ENCODE measurements at places on chromosomes 6 and 20. TPM values are rescaled to one million over a fixed set of nuclear protein-coding genes. Genes with fewer than 3 reads are reported as not detected.

Gene TMC2
- not detected for total RNA-seq

Gene CHMP4B
- total RNA-seq = 27.6 TPM

- no peak for DNase-seq
Observed at GRCh38 chr6:84762220-84763002, 2.0 kb downstream of the TBX18 start.

DNA sequence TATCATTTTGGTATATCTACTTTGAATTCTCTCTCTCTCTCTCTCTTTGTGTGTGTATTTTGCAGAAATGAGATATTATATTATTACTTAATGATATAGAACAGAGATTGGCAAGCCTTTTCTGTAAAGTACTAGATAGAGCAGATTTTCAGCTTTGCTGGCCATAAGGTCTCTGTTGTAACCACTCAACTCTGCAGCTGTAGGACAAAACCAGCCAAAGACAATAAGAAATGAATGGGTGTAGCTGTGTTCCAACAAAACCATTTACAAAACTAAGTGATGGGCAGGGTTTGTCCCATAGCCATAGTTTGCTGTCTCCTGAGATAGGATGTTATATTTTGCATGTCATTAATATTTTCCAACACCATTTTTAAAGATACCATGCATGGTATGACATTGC lies 91.2 kb upstream of the TSHZ2 start:
- DNase-seq = no peak

Gene HRH3
- not detected for total RNA-seq

Gene SLC17A2
- total RNA-seq = not detected

DNA sequence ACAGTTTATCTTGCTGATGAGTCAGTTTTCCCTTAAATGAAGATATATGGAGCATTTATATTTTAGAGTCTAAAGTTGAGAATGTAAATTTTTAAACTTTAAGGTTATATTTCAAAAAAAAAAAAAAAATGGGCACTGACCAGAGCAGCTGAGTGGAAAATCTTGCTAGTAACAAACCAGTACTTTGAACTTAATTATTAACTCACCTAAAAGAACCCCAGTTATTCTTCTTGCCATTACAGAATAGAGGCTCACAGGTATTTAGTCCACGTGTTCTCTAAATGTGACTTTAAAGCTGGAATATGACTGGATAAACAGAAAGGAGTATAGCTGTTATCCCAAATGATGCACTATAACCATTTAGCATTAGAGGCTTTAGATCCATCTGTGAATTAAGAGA lies 178.4 kb downstream of the COL9A1 start:
- no peak for DNase-seq

DNA sequence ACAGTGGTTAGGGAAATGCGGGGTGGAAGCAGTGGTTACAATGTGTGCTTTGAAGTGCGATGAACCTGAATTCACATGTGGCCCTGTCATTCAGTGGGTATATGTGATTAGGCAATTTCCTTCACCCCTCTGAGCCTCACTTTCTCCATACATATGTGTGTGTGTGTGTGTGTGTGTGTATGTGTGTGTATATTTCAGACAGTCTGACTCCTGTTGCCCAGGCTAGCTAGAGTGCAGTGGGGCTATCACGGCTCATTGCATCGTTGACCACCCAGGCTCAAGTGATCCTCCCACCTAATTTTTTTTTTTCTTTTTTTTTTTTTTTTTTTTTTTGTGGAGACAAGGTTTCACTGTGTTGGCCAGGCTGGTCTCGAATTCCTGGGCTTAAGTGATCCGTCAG lies 6.3 kb downstream of the PPP1R14C start:
- no peak for DNase-seq

Data from dermis microvascular lymphatic vessel endothelial cell (primary cell).